ENCODE measurements at places on chromosomes 7 and 10.

DNA sequence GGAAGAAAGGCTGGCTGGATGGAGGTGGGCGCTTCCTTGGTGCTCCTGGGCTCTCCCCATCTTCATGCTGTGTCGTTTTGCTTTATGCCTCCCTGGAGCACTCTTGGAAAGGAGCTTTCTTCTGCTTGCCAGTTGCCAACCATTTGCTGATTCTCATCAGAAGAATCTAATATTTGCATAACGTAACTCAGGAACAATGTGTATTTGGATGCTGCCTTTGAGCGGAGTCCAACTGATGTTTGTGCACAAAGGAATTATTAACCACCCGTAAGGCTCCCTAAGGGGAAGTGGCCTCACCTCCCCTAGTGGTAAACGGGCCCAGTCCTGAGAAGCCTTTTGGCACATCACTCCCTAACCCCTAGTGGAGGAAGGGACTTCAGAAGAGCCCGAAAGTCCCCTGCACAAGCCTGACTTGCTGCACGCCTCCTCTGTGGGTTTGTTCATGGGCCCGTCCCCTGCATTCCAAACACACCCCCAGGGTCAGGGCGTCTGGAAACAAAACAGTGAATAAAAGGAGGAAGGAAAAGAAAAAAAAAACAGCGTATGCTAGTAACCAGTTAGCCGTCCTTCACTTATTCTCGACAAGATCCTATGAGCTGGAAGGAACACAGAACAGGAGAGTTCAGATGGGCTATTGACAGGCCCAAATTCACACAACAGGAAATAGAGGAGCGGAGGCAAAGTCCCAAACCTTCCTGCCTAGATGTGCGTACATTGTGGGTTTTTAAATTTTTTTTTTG lies 602.2 kb downstream of the LRMDA start:
- DNase-seq: no peak

GRCh38 chr10:121425623-121426022 lies 172.6 kb downstream of the FGFR2 start:
- no peak for DNase-seq

DNA sequence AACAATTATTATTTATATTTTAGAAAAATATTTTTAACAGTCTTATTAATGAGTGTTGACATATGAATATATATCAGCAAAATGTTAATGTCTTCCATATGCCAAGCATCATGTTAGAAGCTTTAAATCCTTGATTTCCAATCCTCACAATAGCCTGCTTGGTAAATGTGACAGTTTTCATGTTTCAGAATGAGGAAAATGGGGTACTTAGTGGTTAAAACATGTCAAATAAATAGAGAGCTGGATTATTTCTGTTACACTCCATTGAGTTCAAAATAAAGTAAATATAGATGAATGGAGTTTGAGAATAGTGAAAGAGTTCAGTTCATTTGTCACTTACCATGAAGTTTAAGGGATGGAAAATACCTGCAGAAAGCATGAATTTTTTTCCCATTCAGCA lies 377.4 kb downstream of the MALRD1 start:
- no peak for DNase-seq

- DNase-seq: no peak
Measured at GRCh38 chr10:121452581-121452980, 145.7 kb downstream of the FGFR2 start.

DNA sequence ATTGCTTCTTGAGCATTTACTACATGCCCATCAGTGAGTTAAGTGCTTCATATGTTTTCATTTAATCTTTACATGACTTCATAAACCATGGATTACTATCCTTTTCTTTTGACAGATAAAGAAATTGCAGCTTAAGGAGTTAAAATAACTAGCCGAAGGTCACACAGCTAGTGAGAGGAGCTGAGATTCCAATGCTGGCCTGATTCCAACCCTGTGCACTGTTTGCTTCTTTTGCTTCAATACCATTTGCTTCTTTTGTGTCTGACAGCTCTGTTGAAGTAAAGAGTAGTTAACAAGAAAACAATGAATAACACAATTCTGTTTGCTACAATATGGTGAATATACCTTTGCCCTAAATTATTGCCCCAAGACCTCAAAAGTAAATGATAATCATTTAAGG lies 132.4 kb downstream of the GRM3 start:
- no peak for DNase-seq

DNA sequence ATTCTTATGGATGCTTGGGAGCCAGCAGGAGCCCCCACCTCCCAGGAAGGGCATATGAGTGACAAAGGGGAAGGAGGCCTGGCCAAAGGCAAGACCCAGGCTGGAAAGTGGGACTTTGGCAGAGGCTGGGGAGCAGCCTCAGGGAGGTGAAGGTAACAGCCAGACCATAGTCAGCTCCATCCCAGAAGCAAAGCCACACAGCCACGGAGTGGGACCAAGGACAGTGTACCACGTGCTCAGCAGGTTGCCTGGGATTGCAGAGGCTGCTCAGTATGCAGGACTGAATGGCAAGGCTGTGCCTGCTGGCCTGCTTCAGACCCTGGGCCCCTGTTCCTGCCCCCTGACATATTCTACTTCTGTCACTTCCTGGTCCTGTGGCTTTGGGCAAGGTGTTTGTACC lies 17.6 kb upstream of the GPR26 start:
- DNase-seq: no peak

GRCh38 chr10:5776136-5776880 lies 36.9 kb downstream of the GDI2 start:
- DNase-seq: no peak
